ENCODE measurements at places on chromosomes 11 and 22.

DNA sequence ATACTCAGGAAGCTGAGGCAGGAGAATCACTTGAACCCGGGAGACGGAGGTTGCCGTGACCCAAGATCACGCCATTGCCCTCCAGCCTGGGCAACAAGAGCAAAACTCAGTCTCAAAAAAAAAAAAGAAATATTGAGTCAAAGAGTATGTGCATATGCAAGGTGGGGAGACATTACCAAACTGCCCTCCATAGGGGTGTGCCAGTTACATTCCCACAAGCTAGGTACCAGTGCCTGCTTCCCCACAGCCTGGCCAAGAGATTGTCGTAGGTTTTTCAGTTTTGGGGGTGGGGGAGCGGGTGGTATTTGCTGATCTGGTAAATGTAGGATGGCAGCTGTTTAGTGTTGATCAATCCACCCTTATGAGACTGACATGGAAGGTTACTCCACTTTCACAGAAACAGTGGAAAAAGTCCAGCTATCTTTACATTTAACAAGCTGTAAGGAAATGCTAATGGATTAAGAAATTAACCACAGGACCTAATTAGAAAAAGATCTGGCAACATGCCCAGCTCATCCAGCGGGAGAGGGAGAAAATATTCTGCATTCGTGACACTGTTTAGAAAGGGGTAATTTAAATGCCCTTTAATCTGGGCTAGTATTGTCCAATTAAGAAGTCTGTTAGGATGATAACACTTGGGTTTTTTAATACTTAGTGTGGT is 89.4 kb downstream of the PACS1 start:
- no peak for DNase-seq

GRCh38 chr22:26889802-26890201 is 232.4 kb downstream of the MIAT start:
- no peak for DNase-seq

- DNase-seq = no peak
Observed at GRCh38 chr11:61901397-61901796, 10.1 kb upstream of the FADS3 start.

DNA sequence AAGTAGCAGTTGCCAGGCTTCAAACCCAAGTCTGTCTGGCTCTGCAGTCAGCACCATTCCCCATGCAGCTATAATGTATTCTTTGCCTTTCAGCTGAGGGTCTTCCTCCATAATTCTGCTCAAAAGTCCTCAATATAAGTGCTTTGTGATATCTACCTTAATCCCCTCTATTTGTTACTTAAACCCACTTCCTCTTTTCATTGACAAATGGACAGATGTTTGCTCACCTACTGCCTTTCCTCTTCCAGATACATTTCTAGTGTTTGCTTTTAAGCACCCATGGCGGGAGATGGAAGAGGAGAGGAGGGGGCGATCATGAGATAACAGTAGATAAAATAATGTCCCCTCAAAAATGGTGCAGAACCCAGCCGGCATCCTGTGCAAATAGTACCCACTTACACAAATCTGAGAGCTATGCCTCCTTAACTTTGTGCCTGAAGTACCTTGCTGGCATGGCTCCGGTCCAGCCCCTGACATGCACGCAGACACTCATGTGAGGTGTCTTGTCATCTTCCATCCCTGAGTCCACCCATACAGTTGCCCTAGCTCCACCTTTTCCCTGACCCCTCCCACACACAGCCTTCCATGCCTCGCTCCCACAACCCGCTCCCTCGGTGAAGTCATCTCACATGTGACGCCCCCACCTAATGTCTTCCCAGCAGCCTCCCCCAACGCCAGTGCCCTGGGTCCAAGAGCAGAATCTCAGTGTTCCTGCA is 109.6 kb downstream of the TRIM29 start:
- DNase-seq = no peak

DNA sequence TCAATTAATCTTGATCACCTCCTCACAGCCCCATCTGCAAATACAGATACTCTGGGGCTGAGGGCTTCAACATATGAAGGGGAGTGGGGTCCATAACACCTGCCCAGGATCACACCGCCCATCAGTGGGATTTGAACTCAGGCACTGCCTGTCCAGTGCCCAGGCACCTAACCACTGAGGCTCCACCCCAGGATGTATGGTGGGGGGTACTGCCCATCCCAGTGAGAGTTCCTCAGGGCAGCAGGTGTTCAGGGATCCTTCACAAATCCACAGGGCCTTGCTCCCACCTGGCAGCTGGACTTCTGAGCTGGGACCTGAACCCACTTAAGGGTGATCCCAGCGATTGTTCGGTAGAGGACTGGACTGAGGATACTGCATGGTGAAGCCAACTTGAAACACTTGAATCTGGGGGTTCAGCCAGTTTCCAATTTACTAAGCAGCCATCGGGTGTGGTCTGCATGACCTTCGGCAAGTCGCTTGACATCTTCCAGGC is 33.3 kb downstream of the PRDM11 start:
- no peak for DNase-seq

DNA sequence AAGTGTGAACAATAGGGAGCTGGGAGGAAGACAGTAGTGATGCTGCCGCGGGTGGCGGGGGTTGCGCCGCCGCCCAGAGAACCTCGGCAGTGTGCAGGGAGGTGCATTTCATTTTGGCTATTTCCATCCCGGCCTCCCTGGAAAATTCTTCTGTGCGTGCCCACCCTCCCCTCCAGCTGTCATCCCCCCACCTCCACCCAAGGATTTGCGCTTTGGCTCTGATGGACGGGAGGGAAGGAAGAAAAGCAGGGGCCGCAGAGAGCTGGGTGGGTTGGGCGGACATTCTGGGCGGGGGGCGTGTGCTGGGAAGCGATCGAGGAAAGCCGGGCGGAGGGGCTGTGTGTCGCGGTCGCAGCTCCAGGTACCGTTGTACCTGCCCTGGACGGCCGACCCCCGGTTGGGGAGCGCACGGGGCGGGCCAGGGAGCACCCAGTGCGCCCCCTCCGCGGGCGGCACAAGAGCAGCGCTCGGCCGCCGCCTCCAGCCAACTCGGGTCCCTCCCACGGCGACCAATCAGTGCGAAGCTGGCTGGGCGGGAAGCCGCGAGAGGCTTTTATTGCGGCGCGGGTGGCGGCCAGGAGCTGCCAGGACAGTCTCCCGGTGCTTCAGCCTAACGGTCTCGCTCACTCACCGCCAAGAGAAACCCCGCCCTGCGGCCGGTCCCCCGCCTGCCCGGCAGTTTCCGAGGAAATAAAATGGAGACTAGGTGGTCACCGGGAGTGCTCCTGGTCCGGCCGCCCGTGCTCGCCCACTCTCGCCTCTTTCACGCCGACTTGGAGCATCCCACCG is 1.6 kb downstream of the NCAM1 start:
- peak; percentile 56 for DNase-seq

DNA sequence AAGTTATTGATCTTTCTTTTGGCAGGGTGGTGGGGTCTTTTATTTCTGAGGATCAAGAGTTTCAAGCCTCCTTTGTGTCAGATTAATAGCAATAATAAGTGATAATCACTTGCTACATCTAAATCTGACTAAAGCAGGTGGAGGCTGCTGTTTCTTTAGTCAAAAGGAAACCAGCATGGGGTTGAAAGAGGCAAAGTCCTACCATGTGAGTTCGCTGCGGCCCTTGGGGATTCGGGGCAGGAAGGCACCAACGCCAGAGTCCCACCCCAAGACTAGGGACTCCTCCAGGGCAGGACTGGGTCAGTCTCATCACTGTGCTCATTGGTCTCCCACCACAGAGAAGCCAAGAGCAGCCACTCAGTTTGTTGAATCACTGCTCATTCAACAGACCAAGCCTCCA is 73.0 kb downstream of the TENM4 start:
- no peak for DNase-seq

DNA sequence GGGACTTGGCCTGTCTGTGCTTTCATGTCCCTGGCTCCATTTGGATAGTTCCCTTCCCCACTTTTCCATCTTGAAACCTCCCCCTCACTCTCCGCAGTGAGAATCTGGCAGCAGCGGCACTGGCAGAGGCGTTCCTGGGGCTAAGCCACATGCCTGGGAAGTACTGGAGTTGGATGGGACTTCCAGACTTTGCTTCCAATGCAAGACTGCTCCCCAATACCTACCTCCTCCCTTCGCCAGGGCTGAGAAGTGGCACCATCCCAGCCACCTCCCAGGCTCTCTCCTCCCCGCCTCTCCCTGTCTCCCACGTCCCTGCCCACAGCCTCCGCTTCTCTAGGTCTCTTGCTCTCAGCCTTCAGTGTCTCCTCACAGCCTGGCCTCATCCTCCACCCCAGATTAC is 16.6 kb downstream of the TST start:
- no peak for DNase-seq

DNA sequence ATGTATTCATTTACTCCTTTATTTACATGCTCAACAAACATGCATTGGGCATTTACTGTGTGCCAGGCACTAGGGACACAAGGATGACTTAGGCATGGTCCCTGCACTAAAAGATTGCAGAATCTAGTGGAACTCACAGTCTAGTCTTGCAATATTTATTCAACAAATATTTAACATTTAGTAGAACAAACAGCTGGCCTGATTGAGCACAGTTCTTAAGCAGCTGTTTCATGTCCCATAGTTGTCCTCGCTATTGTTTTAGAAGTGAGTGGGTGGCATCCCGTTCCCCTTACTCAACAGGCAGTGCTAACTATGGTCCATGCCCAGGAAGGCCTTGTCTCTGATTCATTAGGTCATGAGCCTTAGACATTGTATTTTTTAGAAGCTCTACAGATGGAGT is 459.9 kb upstream of the CADM1 start:
- DNase-seq = no peak

DNA sequence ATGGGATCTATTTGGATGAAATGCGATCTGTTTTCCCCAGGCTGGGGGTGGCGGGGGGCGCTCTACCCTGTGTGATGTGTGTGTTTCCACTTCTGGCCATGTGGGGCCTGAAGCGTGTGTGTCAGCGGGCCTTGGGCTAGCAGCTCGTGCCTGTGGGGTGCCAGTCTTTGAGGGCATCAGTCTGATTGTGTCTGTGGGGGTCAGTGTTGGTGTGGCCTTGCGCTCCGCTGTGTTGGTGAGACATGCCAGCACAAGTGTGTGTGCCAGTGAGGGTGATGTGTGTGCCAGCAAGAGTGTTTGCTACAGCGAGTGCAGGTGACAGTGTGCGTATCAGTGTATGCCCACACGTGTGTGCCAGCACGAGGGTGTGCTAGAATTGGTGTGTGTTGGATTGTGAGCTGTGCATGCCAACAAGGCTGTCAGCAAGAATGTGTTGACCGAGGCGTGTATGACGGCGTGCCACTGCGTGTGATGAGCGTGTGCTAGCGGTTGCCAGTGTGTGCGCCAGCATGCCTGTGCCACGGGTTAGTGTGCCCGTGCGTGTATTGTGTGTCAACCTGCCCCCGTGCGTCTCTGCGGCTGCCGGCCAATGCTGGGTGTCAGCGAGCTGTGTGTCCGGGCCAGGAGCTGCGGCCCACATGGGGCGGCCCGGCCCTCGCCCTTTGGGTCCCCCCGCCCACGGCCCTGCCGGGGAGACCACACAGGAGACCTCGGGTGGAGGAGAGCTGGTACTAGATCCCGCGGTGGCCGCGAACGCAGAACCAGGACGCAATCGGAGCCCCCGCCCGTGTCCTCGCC is 519 bp downstream of the ARRB1 start:
- DNase-seq = no peak

- no peak for DNase-seq
Observed at GRCh38 chr22:26404851-26405421, 24.1 kb upstream of the ASPHD2 start.

DNA sequence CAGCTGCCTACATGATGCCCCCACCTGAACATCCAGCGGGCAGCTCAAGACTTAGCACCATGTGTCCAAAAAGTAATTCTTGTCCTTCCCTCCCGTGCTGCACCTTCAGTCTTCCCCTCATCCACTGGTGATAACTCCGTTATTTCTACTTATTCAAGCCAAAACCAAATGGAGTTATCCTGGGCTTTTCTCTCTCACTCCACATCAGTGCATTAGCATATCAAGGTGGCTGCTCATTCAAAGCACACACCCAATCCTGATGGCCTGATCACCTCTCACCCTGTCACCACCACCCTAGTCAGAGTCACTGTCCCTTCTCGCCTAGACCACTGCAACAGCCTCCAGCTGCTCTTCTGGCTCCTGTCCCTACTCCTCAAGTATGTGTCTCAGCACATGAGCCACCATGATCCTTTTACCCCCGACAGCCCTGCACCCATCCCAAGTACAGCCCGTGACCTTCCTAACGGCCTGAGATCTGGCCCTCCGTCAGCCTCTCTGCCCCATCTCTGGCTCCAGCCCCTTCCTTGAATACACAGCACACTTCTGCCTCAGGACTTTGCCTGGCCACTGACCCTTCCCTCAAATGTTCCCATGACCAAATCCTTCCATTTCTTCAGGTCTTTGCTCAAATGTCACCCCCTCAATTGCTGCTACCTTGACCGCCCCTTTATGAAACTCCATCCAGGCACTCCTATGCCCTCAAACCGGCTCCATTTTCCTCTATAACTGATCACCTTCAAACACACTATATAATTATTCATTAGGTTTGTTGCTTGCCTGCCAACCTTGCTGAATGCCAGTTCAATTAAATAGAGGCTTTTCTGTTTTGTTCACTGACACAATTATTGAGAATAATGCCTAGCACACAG is 19.7 kb upstream of the SLC25A1 start:
- DNase-seq = no peak

GRCh38 chr22:39379756-39380730 is 19.5 kb upstream of the TAB1 start:
- no peak for DNase-seq

DNA sequence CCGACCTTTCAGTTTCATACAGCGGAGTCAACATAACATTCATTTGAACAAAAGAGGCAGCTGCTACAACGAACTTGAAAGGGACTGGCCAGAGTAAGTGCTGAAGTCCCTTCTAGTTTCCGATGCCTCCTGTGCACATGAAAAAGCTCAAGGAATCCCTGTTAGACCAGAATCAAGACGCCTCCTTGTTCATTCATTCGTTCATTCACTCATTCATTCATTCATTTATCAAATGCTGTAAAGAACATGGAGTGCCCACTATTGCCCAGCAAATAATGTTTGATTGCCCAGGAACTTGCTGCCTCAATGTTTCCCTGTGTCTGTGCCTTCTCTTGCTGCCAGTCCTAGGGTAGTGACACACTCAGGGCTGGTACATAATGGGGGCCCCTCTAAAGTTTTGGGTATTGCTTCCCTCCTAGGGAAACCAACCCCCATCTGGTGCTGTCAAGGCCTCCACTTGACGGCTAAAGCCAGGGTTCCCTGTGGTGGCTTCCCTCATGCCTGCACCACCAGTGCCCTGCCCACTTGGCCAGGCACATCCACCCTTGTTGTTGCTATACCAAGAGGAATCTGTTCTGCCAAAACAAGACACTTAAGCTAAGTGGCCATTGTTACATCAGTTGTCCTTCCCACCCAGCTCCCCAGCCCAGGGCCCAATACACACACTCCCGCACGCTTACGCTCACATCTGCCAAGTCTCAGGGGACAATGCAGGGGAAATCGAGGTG is 3.8 kb downstream of the TMPRSS13 start:
- DNase-seq = no peak

GRCh38 chr11:129273322-129273721 is 81.2 kb upstream of the ARHGAP32 start:
- no peak for DNase-seq

DNA sequence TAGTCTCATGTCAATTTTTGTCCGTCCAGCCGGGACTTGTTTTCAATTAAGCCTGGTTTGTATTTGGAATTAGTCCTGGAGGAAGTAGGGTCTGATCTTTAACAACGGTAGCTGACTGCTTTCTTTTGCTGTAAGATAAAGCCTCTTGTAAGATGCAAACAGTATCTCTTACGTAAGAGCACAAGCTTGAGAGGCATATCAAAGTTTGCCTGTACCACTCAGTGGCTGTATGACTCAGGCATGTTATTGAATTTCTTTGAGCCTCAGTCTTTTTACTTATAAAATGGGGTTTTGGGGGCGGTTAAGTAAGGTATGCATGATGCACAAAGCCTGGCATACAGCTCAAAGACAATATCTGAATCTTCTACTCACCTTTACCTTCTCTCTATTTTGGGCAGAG is 198.4 kb upstream of the NARS2 start:
- DNase-seq = no peak

GRCh38 chr22:48523761-48524160 is 1303.9 kb downstream of the BRD1 start:
- no peak for DNase-seq

All from NCI-H2081 treated with DMSO at 0.1 percent for 48 hours (cell line).